Renal pelvis (tissue), 12 donors: ENCODE measurements at places on chromosomes 11 and 22.
A peak's percentile ranks its signal among the peaks of the same experiment; 100 is the strongest.

DNA sequence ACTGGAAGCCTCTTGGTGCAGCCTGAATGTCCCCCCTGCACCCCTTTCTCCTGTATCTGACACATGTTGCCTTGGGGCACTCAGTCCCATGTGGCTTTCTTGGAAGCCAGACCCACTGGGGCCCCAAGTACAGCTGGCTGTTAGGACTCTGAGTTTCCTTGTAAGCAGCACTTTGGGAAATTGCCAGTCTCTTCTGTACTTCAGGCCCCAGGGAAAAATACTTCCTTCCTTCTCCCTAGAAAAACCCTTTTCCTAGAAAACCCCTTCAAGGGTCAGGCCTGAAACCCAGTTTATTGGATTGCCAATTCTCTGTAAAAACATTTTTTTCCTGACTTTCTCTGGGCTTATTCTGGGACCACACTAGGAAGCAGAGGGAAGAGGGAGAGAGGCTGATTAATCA is 360.3 kb downstream of the TENM4 start:
- DNase-seq: no peak

DNA sequence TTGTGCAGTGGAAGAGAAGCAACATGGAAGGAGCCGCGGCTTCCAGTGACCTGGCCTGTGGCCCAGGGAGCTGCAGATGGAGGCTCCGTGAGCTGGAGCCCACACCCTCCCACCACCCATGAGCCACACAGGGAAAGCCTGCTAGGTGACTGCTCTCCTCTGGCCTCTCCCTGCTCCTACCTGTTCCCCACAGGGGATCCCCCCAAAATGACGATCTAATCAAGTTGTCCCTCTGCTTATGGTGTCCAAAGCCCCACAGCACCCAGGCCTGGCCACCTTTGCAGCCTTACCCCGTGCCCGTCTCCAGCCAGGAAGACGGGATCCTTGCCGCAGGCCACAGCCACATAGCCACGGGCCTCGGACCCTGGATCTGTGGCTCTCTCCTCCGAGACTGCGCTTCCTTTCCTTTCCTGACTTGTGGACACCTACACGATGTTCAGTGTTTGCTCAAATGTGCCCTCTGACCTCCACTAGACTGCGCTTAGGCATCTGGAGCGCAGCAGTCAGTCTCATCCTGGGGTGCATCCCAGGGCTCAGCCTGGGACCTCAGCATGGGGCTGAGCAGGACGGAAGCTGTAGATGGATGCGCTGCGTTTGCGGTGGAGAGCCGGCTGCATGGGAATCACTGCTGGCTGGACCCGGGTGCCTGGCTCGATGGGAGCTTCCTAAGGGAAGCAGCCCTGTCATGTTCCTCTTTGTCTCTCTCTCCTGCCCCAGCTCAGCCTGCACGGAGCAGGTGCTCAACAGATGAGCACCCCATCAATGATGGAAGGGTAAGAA is 133.3 kb downstream of the ST3GAL4 start:
- no peak for DNase-seq

GRCh38 chr11:17331669-17332068 is 19.9 kb upstream of the NCR3LG1 start:
- no peak for DNase-seq

GRCh38 chr11:91231226-91231625 is 993.4 kb upstream of the FAT3 start:
- DNase-seq: no peak

GRCh38 chr11:9118277-9118676 is 26.9 kb upstream of the SCUBE2 start:
- DNase-seq: no peak

DNA sequence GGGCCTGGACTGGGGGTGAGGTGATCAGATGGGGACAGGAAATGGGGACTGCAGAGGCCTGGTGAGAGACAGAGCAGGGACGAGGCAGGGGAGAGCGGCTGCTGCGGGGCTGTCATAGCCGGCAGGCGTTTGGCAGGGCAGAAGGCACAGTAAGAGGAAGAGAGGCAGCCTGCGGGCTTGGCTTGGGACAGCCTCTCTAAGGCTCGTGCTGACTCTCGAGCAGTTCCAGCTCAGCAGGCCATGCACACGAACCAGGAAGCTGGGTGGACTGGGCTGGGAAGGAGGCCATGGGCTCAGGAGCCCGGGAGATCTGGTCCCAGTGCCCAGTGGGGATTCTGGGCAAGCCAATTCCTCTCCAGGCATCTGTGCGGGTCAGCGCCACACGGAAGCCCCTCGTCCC is 19.6 kb upstream of the EIF3D start:
- no peak for DNase-seq

- DNase-seq: no peak
These were observed 48.5 kb downstream of the SVIP start for GRCh38 chr11:22780952-22781593.

- no peak for DNase-seq
These were observed 194.5 kb downstream of the ADAMTS15 start for GRCh38 chr11:130642994-130643393.

DNA sequence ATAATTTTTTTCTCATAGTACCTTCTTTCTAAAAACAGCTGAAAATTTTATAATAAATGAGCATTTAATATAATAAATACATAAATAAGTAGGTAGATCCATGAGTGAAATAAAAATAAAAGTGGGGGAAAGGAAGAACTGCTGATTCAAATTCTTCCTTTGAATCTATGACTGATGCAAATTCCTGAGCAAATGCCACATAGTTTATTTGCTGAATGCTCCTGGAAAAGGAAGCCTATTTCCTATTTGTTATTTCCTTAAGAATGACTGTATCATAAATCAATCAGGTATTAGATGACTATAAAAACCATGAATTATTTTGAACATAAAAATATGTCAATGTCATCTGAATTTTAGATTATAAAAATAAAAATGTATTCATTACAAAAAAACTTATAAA is 16.6 kb downstream of the BTBD10 start:
- DNase-seq: no peak

DNA sequence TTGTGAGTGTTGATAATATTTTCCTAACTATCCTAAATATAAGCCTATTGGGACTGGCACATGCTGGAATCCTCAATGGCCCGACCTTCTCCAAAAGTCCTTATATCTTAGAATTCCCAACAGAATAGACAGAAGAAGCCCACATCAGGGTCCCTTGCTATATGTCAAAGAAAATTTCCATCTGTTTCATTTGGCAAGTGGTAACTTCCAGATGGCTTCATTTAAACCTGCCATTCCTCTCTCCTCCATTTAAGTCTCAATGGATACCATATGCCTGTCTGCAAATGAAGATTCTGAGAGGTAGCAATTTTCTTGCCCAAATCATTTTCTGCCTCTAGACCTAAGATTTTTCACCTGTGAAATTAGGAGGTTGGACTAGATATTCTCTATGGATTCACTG is 73.1 kb upstream of the KCNA4 start:
- no peak for DNase-seq

- no peak for DNase-seq
These were observed 88.5 kb downstream of the ZBTB16 start for GRCh38 chr11:114148013-114148382.

DNA sequence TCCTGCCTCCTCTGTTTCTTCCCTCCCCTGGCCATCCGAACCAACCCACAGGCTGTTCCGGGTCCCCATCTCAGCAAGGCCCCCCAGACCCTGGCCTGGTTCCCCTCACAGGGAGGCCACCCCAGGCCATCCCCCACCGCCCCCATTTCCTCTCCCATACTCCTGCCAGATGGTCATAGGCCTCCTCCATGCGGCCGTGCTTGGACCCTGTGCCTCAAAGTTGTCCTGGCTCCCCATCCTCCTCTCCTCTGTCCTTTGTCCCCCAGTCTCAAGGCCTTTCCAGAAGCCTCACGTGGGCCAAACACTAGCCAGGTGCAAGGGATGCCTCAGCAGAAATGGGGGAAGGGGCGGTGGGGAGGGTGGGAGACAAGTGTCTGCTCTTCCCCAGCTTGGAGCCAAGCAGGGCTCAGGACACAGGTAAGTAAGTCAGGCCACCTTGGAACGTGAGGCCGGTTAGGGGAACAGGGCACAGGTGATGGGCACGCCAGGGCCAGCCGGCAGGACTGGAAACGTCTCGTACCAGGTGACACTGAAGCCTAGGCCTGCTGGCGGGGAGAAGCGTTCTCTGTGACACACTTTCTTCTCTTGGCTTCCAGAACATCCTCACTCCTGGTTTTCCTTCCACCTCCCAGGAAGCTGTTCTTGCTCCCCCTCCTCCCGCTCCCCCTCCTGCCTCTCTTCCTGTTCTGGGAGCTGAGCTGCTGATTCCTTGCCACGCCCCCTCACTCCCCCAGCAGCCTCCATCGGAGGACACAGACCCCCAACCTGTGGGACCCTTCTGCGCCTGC is 31.5 kb upstream of the SLC22A12 start:
- no peak for DNase-seq

DNA sequence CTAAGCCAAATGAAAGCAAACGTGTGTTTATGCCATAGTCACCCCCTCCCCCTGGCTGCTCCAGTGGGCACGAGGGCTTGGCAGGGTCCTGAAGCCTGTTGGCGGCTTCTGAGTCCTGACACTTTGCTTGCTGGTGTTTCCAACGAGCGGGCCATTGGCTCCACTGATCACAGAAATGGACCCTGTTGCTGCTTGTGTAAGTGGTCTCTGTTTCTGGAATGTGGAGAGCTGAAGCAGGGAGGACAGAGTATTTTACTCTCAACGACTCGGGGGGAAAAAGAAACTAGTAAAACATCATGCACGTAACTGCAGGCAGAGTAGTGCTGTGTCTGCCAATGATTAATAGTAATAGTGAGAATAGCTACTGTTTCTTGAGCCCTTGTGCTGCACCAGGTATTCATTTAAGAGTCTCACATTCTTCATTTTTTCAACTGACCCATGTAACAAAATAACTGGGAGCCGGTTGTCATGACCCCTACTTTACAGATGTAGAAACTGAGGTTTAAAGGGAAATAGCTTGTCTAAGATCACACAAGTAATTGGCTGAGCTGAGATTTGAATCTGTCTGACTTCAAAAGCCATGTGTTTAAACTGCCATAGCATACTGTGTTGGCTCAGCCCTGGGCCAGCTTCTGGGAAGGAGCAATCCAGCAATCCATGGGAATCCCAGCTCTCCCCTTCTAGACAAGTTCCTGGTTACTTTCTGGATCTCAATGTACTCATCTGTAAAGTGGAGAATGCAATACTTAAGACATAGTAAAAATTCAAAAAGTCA is 526.7 kb downstream of the INSC start:
- DNase-seq: peak; percentile 46

DNA sequence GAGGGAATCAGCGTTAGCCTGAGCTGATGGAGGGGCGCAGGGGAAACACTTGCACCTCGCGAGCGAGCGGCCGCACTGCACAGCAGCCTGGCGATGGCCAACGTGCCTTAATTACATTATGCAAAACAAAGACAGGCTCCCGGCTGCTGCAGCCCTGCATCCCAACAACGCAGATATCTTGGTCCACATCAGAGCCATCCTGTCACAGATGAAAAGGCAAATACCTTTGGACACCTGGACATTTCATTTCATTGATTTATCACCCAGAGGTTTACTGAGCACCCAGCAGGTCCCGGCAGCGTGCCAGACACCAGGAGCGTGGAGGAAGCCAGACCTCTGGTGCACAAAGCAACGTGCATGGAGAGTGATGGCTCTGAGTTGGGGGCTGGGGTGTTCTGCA is 843.0 kb downstream of the TBC1D22A start:
- DNase-seq: no peak

GRCh38 chr22:32903507-32903906 is 102.0 kb downstream of the TIMP3 start:
- DNase-seq: no peak

DNA sequence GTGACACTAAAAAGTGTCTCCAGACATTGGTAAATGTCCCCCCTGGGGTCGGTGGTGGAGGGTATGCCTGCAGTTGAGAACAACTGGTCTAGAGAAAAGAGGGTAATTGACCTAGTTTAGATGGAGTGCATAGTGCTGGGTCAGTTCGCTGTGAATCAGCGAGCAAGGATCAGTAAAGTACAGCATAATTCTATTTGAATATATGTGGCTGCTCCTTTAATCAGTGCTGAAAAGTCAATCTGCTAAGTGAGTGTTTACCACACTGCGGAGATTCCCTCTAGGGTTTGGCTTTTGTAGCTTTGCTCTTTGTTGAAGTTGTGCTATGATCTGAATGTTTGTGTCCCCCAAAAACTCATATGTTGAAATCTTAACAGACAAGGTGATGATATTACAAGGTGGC is 15.0 kb downstream of the CAVIN3 start:
- DNase-seq: no peak

- no peak for DNase-seq
These were observed 66.7 kb downstream of the HSD17B12 start for GRCh38 chr11:43747130-43747802.

- no peak for DNase-seq
These were observed 1.1 kb downstream of the IGLL5 start for GRCh38 chr22:22888571-22889353.

GRCh38 chr11:120432056-120433018 is 79.2 kb upstream of the GRIK4 start:
- no peak for DNase-seq

DNA sequence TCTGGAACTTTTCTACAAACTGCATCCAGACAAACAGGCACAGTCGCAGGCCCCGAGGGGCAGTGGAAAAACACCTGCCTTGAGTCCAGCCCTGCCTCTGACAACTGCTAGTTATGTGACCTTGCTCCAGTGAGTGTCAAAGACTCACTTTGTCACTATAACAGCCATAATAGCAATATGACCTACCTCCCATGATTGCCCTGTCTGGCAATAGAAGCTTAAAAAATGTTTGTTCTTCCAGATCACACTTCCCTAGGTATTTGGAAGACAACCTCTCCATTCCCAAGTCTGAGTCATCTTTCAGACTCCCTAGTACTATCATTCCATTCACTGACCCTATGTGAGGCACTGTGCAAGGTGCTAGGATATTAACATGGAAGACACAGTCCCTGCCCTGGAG is 74.5 kb downstream of the RPL27A start:
- no peak for DNase-seq

GRCh38 chr11:63504054-63504453 is 1.8 kb upstream of the LGALS12 start:
- DNase-seq: no peak

GRCh38 chr11:69207165-69207889 is 51.6 kb downstream of the SMIM38 start:
- no peak for DNase-seq

GRCh38 chr11:121958323-121958970 is 157.6 kb downstream of the BLID start:
- DNase-seq: no peak

- DNase-seq: peak; percentile 27
These were observed 886 bp downstream of the PITPNM1 start for GRCh38 chr11:67504005-67504949.

GRCh38 chr22:22886546-22886945 is 1.1 kb upstream of the IGLL5 start:
- DNase-seq: no peak

GRCh38 chr11:76190376-76190775 is 15.9 kb downstream of the WNT11 start:
- no peak for DNase-seq

- no peak for DNase-seq
These were observed 26.2 kb downstream of the ZBED4 start for GRCh38 chr22:49879871-49880270.

DNA sequence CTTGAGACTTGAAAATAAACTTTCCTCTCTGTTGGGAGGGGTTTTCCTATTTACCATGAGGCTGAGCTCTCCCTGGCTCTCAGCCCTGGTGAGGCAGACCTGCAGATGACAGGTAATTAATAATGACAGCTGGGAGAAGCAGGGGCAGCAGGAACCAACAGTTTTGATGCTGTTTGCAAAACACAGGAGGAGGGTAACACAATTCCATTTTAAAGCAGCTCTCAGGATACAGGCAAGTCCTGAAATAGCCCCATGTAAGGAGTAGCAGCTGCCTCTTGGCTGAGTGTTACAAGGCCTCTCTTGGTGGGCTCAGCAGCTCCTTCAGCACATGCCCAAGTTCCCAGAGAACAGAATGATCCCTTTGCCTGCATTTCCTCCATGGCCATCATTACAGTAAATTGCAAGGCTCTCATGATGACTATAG is 13.3 kb downstream of the PARVA start:
- DNase-seq: no peak
